ENCODE measurements at places on chromosomes 4 and X.

DNA sequence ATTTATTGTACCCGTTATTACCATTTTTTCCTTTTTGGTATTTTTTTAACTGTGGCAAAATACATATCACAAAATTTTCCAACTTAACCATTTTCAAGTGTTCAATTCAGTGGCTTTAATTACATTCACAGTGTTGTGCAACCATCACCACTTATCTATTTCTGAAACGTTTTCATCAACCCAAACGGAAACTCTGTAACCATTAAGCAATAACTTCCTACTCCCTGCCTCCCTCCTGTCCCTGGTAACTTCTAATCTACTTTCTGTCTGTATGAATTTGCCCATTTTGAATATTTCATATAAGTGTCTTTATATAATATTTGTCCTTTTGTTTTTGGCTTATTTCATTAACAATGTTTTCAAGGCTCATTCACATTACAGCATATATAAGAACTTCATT is 57.4 kb upstream of the MSN start:
- DNase-seq, result no peak

DNA sequence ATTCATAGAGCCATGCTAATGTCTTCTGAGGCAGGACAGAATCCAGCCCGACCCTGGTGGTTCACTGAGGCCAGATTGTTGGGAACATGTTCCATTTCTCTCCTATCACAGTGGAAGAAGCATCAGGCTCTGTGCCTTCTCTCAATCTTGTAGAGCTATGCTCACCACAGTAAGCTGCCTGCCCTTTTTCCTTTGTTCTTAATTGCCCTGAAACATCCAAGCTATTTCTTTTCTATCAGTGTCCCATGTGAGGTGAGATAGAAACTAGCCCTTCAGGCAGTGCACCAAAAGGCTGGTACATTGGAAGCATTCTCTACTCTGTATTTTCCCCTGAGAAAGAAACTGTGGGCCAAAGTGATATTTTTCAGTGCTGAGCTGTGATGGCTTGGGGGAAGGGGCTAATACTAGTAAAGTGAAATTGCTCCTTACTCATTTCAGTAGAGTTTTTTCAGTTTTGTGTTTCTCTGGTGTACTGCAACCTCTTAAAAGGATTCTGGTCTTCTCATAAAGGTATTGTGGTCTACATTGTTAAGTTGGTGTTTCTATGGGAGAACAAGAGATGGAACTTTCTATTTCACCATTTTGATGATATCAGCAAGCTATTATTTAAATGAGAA is 611.2 kb downstream of the RPA4 start:
- DNase-seq, result no peak

DNA sequence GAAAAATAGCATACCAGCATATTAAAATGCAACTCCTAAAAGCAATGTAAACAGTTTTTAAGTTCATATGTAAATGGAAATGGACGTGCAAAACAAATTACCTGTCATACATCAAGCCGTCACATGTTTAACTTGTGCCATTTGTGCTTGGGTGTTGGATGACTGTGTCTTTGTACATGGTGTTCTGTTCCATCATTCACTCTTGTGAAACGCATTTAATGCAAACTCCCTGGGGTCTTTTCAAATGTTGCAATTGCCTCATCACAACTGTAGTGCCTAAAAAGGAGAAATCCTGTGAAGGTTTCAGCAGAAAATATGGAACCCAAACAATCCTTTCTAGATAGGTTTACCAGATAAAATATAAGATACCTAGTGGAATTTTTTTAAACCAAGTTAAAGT is 52.4 kb downstream of the PHOX2B start:
- DNase-seq, result no peak

DNA sequence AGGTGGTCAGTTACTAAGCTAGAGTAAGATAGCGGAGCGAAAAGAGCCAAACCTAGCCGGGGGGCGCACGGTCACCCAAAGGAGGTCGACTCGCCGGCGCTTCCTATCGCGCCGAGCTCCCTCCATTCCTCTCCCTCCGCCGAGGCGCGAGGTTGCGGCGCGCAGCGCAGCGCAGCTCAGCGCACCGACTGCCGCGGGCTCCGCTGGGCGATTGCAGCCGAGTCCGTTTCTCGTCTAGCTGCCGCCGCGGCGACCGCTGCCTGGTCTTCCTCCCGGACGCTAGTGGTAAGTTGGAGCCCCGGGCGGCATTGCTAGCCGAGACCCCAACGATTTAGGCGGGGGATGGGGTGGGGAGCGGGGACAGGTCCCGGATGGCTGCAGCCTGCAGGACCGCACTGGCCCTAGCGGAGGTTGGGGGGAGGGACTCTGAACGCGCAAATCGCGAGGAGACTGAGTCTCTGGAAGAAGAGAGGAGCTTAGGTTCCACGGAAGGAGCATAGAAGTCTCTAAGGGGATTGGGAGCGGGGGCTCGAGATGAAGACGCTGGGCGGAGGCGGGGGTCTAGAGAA is 573 bp downstream of the HTR2C start:
- DNase-seq, result no peak

GRCh38 chr4:98861100-98861884 is 67.6 kb downstream of the EIF4E start:
- DNase-seq, result no peak

DNA sequence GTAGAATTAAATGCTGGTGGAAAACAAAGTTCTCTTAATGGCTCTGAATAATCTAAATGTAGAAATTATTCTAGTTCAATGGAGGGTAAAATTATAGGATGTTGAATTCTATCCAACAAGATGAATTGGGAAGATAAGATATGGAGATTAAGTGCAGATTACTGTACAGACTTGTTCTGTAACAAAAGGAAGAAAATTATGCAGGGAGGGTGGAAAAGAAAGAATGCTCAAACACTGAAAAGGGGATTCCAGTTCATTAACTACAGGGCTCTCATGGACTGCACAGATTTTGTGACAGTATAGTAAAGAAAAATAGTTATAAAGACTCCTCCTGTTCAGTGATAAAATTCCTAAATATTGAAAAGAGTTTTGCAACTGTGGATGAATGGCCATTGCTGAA is 1794.0 kb upstream of the PCDH7 start:
- no peak for DNase-seq

- DNase-seq, result no peak
Observed at GRCh38 chrX:16212024-16212423, 44.7 kb downstream of the MAGEB17 start.

GRCh38 chr4:81412946-81413495 is 58.7 kb downstream of the RASGEF1B start:
- no peak for DNase-seq

DNA sequence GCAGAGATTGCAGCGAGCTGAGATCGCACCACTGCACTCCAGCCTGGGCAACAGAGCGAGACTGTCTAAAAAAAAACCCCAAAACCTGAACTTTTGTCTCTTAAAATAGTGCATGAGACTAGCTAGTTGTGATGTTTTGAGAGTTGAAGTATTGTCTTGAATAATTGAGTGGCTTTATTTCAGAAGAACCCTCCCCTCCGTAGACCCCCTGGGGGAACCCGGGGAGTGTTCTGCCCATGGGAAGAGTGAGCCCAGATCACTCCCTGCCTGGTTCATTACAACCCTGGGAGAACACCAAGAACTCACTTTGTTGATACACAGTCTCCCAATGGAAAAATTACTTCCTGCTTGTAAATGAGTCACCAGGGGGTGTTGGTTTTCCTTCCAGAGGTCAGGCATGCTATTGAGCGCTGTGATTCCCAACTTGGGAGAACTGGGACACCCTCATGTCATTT is 65.3 kb upstream of the SHISA3 start:
- DNase-seq, result no peak

DNA sequence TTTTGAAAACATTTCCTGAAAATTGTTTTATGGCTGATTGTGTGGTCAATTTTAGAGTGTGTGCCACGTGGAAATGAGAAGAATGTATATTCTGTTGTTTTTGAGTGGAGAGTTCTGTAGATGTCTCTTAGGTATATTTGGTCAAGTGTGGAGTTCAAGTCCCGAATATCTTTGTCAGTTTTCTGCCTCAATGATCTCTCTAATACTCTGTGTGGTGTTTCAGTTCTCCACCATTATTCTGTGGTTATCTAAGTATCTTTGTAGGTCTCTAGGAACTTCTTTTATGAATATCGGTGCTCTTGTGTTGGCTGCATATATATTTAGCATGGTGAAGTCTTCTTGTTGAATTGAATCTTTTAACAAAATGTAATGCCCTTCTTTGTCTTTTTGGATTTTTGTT is 113.3 kb downstream of the LINC00632 start:
- no peak for DNase-seq

DNA sequence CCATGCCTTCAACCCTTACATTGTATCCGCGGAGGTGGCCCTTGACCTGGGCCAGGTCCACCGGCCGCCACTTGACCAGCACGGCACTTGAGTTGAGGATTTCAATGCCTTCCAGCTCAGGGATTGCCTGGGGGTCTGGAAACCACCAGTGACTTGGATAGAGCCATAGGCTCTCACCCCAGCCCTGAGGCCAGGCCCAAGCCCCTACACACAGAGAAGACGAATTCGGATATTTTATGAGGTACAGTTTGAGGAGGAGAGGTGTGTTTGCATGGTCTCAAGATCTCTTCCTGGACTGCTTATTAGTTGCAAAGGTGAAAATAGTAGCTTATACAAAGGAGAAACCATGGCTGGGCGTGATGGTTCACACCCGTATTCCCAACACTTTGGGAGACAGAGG is 20.3 kb downstream of the L1CAM start:
- DNase-seq, result no peak

DNA sequence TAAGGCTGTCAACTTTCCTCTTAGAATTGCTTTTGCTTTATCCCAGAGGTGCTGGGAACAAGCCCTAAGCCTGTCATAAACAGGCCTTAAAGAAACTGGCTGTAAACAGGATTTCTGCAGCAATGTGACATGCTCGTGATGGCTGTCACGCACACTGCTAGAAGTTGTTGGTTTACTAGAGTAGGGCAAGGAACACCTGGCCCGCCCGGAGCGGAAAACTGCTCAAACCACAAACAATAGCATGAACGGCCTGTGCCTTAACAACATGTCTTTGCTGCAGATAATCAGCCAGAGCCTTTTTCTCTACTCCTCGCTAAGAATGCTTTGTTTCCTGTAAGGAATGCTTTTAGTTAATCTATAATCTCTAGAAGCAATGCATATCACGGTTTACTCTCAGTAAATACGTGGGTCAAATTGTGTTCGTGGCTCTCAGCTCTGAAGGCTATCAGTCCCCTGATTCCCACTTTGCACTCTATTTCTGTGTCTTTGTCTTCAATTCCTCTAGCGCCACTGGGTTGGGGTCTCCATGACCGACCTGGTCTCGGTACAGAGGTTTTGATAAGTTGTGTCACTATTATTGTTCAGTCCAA is 318.3 kb downstream of the GLUD2 start:
- no peak for DNase-seq

GRCh38 chrX:12690646-12691045 is 100.6 kb upstream of the PRPS2 start:
- DNase-seq, result no peak
